ENCODE measurements at places on chromosomes 3 and 15. TPM values are rescaled to one million over a fixed set of nuclear protein-coding genes. Genes with fewer than 3 reads are reported as not detected.

CLDN1 gene
- total RNA-seq = not detected

DNA sequence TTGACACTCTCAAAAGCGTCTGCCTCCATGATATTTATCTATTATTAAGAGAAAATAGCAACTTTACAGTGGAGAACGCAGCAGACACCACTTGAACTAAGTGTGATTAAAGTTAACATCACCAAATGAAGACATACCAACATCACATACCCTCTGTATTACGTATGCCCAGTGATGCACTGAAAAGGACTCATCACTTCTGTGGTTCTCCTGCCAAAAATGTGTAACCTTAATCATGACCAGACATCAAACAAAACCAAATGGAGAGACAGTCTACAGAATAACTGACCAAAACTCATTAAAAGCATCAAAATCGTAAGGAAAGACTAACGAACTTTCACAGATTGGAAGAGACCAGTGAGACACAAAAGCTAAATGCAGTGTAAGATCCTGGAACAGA is 103.2 kb downstream of the PPP2R3A start:
- H3K36me3 ChIP-seq = no peaks in the 10 kb centered on the region
- no peak for DNase-seq
- H3K27me3 ChIP-seq = peaks cover 1% of the 10 kb centered on the region
- H3K27ac ChIP-seq = no peak overlapping the region
- H3K4me1 ChIP-seq = peaks cover 4% of the 10 kb centered on the region

- no peak overlapping the region for H3K27ac ChIP-seq
- no peaks in the 10 kb centered on the region for H3K27me3 ChIP-seq
- DNase-seq = no peak
- H3K4me3 ChIP-seq = no peak overlapping the region
- H3K4me1 ChIP-seq = peaks cover 11% of the 10 kb centered on the region
These were observed 39.1 kb downstream of the GASK1A start for GRCh38 chr3:43018246-43018645.

GRCh38 chr3:53709256-53709655 is 137.0 kb downstream of the CHDH start:
- H3K4me1 ChIP-seq = peaks cover 22% of the 10 kb centered on the region
- peak; percentile 27 for DNase-seq
- H3K27ac ChIP-seq = no peak overlapping the region
- H3K36me3 ChIP-seq = no peaks in the 10 kb centered on the region
- H3K27me3 ChIP-seq = peaks cover 10% of the 10 kb centered on the region

- peaks cover 12% of the 10 kb centered on the region for H3K36me3 ChIP-seq
- peaks cover 7% of the 10 kb centered on the region for H3K4me1 ChIP-seq
- no peak overlapping the region for H3K4me3 ChIP-seq
- no peak for DNase-seq
- no peaks in the 10 kb centered on the region for H3K27me3 ChIP-seq
These were observed 82.9 kb downstream of the MYO9A start for GRCh38 chr15:72034859-72035650.

GRCh38 chr3:71122641-71123040 is 460.9 kb downstream of the FOXP1 start:
- no peak overlapping the region for H3K4me3 ChIP-seq
- peaks cover 67% of the 10 kb centered on the region for H3K4me1 ChIP-seq
- H3K27ac ChIP-seq = no peak overlapping the region
- H3K36me3 ChIP-seq = peaks cover 20% of the 10 kb centered on the region
- H3K27me3 ChIP-seq = no peaks in the 10 kb centered on the region

DNA sequence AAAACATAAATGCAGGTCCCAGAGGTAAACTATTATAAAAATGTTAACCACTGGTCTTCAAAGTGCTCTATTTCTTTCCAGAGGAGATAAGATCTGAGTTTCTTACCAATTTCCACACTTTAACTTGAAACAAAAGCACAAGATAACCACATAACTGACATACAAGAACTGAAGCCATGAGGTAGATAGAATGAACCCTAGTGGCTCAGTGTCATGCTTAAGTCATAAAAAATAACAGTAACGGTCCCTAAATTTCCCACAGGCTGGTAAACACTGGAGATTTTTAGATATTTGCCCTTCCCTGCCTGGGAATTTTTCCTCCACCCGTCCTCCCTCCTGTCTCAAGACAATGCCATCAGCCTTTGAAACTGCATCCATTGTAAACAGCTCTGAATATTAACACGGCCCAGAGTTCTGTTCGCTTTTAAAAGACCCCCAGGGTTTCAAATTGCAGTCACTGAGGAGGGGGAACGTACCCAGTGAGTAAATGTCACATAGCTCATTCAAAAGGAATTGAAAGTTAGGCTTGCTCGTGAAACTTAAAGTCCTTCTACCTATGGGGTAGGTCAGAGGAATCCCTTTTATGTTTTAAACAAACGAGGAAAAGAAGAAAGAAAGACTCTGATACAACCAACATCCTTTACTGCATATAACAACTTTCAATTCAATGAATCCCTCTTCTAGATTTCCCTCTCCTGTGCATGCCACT is 5.7 kb downstream of the LRIG1 start:
- peaks cover 3% of the 10 kb centered on the region for H3K36me3 ChIP-seq
- no peak for DNase-seq
- H3K4me3 ChIP-seq = peak overlapping the region; percentile 13
- H3K4me1 ChIP-seq = peaks cover 93% of the 10 kb centered on the region
- peak overlapping the region; percentile 61 for H3K27ac ChIP-seq
- H3K27me3 ChIP-seq = no peaks in the 10 kb centered on the region

DNA sequence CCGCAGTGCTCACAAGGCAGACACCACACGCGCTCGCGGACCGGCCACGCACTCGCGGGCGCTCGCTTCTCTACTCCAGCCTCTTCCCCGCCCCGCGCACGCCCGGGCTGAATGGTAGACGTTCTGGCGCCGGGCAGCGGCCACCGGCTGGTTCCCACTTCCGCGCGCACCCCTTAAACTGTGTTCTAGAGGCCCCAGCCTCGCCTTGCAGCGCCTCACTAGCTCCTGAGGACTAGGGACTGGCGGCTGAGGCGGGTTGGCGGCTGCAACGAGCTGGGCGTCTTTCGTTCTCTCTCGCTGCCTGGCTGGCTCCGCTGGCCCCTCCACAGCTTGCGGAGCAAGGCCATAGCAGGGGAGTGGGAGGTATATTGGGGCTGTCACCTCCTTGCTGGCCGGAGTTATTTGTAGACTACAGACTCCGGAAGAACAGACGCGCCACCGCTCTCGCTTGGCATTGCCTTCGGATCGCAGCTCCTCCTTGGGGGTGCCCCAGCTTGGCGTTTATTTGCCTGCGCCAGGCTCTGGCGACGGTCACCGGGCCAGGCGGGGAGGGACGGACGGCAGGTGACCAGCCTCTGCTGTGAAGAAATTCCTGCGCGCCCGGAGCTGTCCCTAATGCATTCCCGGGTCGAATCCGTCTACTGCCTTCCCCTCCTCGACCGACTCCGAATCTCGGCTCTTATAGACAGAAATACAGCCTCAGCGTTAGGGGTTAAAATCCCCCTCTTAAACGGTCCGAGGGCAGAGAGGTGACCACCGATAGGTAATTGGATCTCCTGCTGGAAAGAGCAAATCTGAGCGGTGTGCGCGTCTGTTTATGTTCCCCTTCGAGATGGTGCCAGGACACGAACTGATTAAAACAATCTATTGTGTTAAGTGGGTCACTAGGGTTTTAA is 1.3 kb downstream of the GREM1 start:
- peak; percentile 43 for DNase-seq
- H3K36me3 ChIP-seq = no peaks in the 10 kb centered on the region
- no peak overlapping the region for H3K27ac ChIP-seq
- peaks cover 38% of the 10 kb centered on the region for H3K4me1 ChIP-seq
- peak overlapping the region; percentile 46 for H3K4me3 ChIP-seq

PFKFB4 gene
- total RNA-seq = 26.9 TPM

DNA sequence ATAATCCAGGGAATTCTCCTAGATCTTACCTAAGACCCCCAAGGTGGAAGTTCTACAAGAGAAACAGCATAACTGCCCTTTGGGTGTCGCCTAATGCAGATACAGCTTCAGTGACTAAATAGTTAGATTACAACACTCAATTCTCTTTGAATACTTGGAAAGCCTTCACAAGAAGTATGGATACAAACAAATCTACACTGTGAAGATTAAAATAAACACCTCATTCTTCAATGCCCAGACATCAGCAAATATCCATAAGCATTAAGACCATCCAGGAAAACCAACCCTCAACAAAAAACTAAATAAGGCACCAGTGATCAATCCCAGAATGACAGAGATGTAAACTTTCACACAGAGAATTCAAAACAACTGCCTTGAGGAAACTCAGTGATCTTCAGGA is 963.2 kb downstream of the PLOD2 start:
- H3K27ac ChIP-seq = no peak overlapping the region
- no peaks in the 10 kb centered on the region for H3K27me3 ChIP-seq
- no peak overlapping the region for H3K4me3 ChIP-seq
- DNase-seq = no peak

- H3K4me1 ChIP-seq = peaks cover 4% of the 10 kb centered on the region
- peaks cover 5% of the 10 kb centered on the region for H3K36me3 ChIP-seq
- H3K27me3 ChIP-seq = no peaks in the 10 kb centered on the region
- no peak overlapping the region for H3K4me3 ChIP-seq
- no peak for DNase-seq
These were observed 30.1 kb downstream of the DLG1 start for GRCh38 chr3:197268294-197268693.

PTH1R gene
- total RNA-seq = not detected

CACNA2D2 gene
- total RNA-seq = 0.56 TPM

GRCh38 chr3:139797724-139798343 is 120.1 kb upstream of the NMNAT3 start:
- H3K4me3 ChIP-seq = no peak overlapping the region
- H3K27me3 ChIP-seq = no peaks in the 10 kb centered on the region
- DNase-seq = no peak
- no peaks in the 10 kb centered on the region for H3K4me1 ChIP-seq
- H3K27ac ChIP-seq = no peak overlapping the region

FOXL2NB gene
- not detected for total RNA-seq

COL6A5 gene
- total RNA-seq = 0.02 TPM

GRCh38 chr15:59364248-59364647 is 8.4 kb downstream of the MYO1E start:
- H3K27me3 ChIP-seq = peaks cover 27% of the 10 kb centered on the region
- H3K27ac ChIP-seq = no peak overlapping the region
- DNase-seq = no peak

GRCh38 chr3:3366386-3366785 is 186.9 kb upstream of the CRBN start:
- no peaks in the 10 kb centered on the region for H3K36me3 ChIP-seq
- no peak overlapping the region for H3K27ac ChIP-seq
- no peak for DNase-seq
- no peaks in the 10 kb centered on the region for H3K27me3 ChIP-seq
- H3K4me3 ChIP-seq = no peak overlapping the region

GRCh38 chr3:107945417-107946094 is 145.3 kb downstream of the CD47 start:
- no peak overlapping the region for H3K27ac ChIP-seq
- no peaks in the 10 kb centered on the region for H3K27me3 ChIP-seq
- H3K4me1 ChIP-seq = peaks cover 21% of the 10 kb centered on the region
- H3K36me3 ChIP-seq = peaks cover 1% of the 10 kb centered on the region
- no peak overlapping the region for H3K4me3 ChIP-seq
